Jurkat, Clone E6-1 (cell line): ENCODE measurements at places on chromosomes 11 and 22.

DNA sequence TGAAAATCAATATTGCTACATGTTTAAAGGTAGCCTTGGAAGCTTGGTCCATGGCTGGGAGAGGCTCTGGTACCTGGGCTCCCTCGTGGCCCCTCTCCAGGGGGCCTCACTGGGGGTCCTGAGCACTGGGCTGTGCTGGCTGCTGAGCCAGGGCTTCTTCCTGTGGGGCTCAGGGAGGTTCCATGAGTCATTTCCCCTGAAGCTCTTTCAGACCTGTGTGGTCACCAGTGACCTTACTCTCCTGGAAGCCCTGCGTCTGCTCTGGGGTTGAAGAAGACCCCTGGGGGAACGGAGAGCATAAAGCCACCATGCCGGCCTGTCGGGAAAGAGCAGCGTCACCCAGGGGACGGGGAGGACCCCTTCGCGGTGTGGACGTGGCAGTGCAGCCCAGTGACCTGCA is 389.0 kb downstream of the TBC1D22A start:
- DNase-seq = no peak

GRCh38 chr11:77117492-77117891 is 10.6 kb upstream of the MYO7A start:
- no peak for DNase-seq

DNA sequence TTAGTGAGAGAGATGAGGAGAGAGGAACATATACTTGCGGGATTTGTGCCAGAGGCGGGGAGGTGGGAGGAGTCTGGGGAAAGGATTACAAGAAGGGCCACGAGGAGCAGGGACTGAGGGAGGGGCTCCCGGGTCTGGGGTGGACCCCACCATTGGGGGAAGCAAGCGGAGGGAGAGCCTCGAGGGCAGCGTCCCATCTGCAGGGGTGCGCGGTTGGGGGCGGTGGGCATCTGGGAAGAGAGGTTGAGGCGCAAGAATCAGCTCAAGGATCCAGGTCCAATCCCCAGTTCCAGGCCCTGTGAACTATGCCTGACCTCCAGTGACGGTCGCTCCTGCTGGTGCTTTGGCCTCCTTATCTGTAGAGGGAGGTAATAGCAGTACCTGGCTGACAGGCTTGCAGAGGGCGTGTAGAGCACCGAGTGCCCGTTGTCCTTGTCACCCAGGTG is 38.0 kb downstream of the ADAMTS15 start:
- DNase-seq = no peak

DNA sequence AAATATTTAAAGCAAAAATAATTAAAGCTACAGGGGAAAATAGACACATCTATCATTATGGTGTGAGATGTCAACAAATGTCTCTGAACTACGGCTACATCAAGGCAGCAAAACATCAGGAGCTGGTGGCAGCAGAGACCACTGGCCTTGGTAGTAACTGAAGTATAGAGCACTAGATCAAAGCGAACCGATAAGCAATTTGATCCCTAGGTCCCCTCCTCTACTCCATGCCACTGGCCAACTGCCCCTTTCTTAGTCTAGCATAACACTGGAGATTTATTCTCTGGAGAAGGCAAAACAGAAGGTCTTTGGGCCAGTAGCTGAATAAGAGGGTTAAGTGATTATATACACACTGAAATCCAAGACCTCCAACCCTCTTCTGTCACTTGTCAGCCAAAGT is 13.6 kb upstream of the RAB3IL1 start:
- DNase-seq = no peak

GRCh38 chr11:98099371-98099770 is 921.4 kb upstream of the CNTN5 start:
- DNase-seq = no peak

- DNase-seq = no peak
Observed at GRCh38 chr11:24515632-24516031, 18.8 kb downstream of the LUZP2 start.

DNA sequence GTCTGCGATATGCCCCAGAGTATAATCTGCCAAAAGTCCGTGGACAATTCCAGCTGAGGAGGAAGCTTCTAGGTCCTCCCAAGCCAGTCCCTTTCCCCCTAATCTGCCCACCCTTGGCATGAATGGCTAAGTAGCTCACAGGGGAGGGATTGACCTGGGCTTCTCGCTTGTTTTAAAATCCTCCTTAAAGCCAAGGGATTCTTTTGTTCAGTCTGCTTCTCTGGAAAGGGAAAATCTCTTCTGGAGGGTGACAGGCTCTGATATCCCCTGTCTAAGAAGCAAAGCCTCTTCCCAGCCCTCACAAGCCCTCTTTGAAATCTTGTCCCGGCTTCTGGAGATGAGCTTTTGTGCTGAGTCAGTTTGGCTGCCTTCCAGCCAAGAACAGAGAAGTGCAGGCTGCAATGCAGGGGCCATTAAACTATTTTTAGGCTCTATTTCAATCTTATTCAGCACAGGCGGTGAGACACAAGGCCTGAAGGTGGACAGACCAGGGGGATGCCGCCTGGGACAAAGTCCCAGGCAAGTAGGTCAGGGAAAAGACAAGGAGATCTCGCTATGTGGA is 23.9 kb downstream of the NEFH start:
- DNase-seq = no peak

DNA sequence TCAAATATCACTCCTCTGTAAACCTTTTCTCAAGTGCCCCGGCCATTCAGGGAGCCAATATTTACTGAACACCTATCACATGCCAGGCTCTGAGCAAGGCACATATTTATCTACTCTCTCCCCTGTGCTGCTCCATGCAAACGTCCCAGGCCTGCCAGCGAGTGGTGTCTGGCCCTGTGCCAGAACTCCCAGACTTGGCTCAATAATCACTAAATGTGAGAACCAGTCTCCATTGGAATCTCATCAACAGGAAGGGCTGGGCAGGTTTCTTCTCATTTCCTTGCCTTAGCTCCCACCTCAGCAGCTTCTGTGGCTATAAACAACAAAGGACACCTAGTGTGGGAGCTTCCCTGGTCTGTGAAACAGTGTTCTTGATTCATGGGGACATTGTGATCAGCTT is 21.7 kb downstream of the RASSF10 start:
- DNase-seq = no peak

- no peak for DNase-seq
Observed at GRCh38 chr22:36961626-36962025, 48.2 kb downstream of the CSF2RB start.

DNA sequence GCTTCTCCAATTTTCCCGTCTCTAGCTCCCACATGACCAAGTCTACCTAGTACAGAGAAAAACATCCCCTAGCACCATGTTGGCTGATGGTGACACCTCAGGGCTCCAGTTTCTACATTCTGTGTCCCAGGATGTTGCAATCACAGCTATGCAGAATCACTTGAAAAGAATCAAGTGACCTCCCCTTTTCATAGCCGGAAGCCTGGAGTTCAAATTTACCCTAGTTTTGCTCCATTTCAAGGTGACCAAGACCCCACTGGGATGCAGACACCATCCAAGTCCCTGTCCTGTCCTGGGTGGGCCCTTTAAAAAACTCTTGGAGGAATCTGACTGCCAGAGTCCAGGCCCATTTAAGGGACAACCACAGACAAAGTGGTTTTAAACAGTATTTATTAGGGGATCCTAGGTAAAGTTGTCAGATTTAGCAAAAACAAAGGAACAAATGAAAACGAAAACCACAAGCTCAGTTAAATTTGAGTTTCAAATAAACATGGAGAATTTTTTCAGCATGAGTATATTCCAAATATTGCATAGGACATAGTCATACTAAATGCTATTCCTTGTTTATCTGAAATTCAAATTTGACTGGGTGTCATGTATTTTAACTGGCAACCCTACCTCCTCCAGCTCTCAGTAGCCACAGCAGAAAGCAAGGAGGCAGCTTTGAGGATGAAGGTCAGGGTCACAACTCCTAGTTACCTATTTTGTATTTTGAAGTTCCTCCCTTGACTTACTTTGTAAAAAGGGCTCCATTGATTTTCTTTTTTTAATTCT is 52.4 kb downstream of the MIAT start:
- DNase-seq = no peak

GRCh38 chr11:19651028-19651427 is 61.6 kb upstream of the NAV2 start:
- DNase-seq = no peak

DNA sequence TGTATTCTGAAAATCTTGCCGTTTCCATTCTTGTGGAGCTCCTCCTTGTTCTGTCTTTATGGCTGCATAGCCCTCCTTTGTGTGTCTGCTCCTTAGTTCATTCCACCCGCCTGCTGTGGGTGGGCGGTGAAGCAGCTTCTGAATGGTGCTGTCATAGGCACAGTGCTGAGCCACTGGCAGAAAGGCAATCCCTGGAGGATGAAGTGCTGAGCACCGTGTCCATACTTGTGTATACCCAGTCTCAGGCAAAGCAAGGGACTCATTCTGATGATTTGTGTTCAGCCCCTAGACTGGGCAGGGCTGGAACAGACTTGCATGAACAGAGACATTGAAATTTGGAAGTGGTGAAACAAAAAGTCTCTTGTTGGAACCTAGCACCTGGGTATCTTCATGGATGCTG is 134.9 kb downstream of the MYO18B start:
- DNase-seq = no peak

DNA sequence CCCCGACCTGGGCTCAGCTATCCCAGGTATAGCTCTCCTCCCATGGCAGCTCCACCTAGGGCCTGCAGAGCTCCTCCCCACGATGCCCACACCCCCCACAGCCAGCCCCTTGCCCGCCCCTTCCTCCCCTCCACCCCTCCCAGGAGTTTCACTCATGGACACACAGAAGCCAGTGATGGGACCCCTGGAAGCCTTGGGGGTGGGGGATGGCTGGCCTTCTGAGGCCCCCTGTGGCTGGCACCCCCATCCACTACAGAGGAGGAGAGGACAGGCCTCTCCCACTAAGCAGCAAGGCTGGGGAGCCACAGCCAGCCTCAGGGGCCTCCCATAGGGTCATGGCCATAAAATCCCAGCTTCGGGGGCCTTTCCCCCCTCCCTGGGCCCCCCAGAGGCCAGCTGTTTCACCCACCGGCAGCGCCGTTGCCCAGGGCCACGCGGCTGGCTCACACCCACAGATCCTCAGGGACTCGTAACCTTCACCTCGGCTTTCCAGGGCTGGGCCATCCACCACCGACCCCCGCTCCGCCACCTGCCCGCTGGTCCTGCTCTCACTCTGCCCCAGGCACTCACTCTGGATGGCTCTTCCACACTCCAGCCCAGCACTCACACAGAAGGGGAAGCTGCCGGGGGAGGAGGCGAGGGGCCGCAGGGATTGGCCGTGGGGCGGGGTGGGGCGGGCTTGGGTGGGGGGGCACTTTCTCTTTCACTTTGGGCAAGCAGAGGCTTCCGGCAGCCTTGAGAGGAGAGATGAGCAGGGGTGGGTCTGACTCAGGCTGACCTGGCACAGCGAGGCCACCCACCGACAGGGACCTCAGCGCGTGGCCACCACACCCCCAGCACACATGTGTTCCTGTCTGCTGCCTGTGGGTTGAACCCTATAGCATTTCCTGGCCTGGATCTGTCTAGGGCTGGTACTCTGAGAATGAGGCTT is 2.2 kb downstream of the SLC25A22 start:
- DNase-seq = peak; percentile 60

DNA sequence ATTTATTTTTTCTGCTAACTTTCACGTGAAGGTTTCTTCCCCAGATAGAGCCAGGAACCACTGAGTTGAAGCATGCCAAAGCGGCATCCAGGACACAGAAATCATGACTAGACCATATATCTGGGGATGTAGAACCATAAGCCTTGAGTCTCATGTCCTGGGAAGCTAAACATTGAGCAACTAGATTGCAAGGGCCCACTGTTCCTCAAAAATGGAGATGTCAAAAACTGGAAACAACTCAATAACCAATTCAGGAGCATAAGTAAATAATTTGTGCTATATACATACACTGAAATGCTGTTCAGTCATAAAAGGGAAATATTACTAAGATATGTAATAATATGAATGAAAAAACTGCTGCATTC is 29.0 kb upstream of the CARD16 start:
- DNase-seq = no peak

- peak; percentile 84 for DNase-seq
Observed at GRCh38 chr11:64207256-64208085, 950 bp downstream of the FERMT3 start.

GRCh38 chr22:32650553-32651345 is 150.8 kb upstream of the TIMP3 start:
- no peak for DNase-seq

GRCh38 chr11:117883063-117883462 is 6.6 kb upstream of the FXYD6 start:
- DNase-seq = no peak

GRCh38 chr11:87255589-87255988 is 217.9 kb downstream of the TMEM135 start:
- DNase-seq = peak; percentile 12

GRCh38 chr11:65439331-65440181 is 17.0 kb downstream of the NEAT1 start:
- DNase-seq = no peak

- DNase-seq = peak; percentile 44
Observed at GRCh38 chr22:41401781-41402648, 20.3 kb downstream of the TEF start.

DNA sequence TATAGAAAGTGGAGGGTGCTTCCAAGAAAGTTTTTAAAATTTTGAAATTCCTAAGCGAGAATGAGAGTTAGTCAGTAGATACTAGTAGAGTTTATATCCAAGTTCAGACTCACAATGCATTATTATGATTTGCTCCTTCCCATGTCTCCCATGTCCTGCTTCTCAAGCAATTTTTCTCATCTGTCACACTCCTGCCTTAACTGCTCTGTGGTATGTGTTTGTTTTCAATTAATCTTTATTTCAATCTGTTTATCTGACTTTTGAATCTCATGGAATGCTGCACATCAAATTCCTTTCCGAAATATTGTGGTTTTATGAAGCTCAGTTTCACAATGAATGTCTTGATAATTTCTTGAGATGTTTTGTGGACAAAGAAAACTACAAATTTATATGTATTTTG is 18.1 kb downstream of the THY1 start:
- DNase-seq = no peak

DNA sequence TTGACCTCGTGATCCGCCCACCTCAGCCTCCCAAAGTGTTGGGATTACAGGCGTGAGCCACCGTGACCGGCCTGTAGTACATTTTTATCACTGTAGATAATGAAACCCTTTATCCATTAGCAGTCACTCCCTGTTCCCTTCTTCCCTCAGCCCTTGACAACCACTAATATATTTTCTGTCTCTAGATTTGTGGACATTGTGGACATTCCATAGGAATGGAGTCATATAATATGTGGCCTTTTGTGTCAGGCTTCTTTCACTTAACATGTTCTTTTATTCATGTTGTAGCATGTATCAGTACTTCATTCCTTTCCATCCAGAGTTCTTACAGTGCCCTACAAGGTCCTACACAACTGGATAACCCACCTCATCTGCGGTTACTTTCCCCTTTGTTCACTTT is 30.5 kb downstream of the RRM1 start:
- no peak for DNase-seq

- no peak for DNase-seq
Observed at GRCh38 chr22:37559901-37560607, at the start of gene CDC42EP1. CDC42EP1 (plus strand) TSS chr22:37560480; CDS start chr22:37566350, 5,870 bp downstream.

- DNase-seq = no peak
Observed at GRCh38 chr11:8608652-8609051, 14.6 kb upstream of the STK33 start.

DNA sequence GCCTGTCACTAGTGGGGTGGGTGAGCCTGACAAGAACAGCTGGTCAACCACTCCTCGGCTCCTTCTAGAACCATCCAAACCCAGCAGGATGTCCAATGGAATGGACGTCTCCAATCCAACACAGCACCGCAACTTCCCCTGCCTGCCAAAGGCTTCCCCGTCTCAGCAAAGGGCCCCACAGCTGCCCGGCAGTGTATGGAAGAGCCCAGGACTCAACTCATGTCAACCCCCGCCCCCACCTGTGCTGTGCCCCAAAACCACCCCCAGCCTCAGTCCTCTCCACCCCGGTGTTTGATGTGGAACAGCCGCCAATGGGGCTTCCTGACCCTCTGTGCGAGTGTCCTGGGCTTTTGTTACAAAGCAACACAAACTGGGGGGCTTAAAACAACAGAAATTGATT is 223.8 kb downstream of the CTTN start:
- no peak for DNase-seq
